ENCODE measurements at places on chromosomes 3 and 15.

GRCh38 chr3:162658003-162658402 lies 1161.4 kb downstream of the OTOL1 start:
- no peak for DNase-seq

- no peak for DNase-seq
Measured at GRCh38 chr3:183359036-183359435, 69.4 kb downstream of the MCF2L2 start.

DNA sequence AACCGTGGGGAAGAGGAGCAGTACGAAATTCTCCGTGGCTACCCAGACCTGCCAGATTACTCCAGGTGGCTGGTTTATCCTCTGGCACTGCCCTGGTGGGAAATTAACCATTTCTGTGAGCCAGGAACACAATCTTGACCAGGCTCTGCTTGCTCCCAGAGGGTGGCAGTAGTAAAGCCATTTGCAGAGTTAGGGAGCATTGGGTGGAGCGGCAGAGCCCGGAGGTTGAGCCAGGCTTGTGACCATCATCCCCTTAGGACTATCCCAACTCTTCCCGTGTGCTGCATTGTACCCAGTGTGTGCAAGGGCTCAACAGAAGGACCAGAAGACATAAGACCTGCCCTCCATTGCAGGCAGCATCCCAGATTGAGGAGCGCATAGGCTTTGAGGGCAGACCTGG lies 5.3 kb downstream of the KNG1 start:
- DNase-seq, result no peak

GRCh38 chr3:189389346-189389745 lies 217.6 kb downstream of the TPRG1 start:
- DNase-seq, result no peak

- DNase-seq, result no peak
Measured at GRCh38 chr3:133213937-133214336, 175.7 kb downstream of the TMEM108 start.

GRCh38 chr3:90136456-90137191 lies 1029.2 kb downstream of the EPHA3 start:
- no peak for DNase-seq

Data from stimulated activated CD4-positive, alpha-beta T cell treated with anti-CD3 and anti-CD28 coated beads, Interleukin-12 subunit alpha, Interleukin-12 subunit beta, amount 100 ng/mL, for 48 hours (primary cell).